ENCODE measurements at places on chromosomes 4 and X.

- DNase-seq, result no peak
These were observed 851.9 kb upstream of the FRG1 start for GRCh38 chr4:189088780-189089179.

DNA sequence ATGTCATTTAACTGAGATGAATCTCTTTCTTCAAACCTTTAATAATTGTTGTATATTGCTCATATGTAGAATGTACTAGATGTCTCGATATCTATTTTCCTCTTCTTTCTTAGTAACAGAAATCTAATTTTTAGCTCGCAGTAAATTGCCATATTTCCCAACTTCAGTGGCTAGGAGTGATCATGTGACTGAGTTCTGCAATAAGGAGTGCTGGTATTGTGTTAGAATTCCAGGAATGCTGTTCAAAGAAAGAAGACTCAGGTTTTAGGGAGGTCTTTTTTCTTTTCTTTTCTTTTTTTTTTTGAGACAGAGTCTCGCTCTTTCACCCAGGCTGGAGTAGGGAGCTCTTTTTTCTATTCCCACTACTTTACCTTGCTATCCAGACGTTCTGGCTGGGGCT is 81.7 kb downstream of the SLC10A7 start:
- DNase-seq, result no peak

DNA sequence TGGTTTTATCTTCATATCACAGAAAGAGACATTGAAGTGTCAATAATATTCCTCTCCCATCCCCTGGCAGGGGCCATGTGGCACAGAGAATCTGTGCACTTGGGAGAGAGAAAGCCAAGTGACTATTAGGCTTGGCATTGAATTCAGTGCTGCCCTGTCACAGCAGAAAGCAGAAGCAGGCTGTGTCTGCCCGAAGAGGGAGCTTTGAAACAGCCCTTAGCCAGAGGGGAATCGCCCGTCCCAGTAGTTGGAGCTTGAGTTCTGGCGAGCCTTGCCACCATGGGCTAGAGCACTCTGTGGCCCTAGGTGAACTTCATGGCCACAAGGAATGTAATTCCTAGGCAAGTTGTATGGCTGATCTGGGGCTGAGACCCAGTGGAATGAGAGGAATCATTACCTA is 282.5 kb upstream of the PCDH10 start:
- no peak for DNase-seq

GRCh38 chrX:574251-574650 is 56.3 kb upstream of the SHOX start:
- no peak for DNase-seq

DNA sequence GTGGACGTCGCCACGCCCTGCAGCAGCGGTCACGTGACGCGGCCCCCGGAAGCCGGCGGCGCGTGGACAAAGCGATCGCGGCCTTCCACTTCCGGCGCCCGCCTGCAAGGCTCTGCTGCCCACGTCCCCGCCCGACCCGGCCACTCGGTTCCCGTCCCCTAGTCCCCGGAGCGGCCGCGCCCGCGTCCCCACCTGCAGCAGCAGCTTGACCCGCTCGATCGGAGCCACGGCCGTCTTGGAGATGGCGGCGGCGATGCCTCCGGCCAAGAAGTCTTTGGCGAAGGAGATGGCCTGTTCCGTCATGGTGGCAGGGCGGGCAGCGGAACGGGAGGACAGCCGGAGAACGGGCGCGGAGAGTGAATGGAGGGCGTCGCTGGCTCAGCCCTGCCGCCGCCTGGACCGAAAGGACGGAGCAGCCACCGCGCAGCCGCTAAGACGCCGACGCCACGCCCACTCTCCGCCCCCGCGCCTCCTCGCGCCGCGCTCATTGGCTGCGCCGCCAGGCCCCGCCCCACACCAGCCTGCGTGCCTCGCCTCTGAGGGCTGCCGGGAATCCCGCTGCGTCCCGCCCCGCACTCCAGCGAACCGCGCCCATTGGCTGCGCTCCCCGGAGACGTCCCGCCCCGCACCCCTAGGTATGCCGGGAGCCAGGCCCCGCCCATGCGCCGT is at the start of gene SLC25A6:
SLC25A6 (minus strand) TSS at position 407 of the 669 bp plus-strand sequence; CDS start at position 303, 104 bp downstream.
- DNase-seq, result peak; percentile 98

- DNase-seq, result no peak
These were observed 976 bp downstream of the PHKA1 start for GRCh38 chrX:72713130-72713529.

DNA sequence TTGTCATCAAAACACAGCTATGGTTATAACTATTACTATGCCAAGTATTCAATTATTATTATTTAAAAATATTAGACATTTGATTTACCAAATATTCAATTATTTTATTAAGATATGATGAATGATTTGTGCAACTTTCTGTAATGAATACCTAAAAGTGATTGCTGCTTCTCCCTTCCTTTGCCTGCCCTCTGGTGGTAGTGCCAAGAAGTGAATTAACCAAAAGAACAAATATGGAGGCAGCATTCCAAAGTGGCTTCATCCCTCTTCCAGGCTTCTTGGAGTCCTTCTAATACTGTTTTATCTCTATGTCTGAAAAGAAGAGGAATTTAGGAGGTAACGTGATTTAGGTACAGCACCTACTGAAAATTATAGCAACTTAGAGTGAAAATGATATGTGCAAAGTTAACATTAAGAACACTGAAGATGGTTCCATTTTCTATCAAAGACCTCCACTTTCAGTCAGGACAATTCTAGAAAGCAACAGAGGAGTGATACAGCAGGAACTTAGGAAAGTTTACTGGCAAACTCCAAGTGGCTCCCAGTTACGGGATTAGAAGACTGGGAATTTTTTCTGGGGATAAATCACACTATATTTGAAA is 43.0 kb downstream of the ENPEP start:
- peak; percentile 13 for DNase-seq

DNA sequence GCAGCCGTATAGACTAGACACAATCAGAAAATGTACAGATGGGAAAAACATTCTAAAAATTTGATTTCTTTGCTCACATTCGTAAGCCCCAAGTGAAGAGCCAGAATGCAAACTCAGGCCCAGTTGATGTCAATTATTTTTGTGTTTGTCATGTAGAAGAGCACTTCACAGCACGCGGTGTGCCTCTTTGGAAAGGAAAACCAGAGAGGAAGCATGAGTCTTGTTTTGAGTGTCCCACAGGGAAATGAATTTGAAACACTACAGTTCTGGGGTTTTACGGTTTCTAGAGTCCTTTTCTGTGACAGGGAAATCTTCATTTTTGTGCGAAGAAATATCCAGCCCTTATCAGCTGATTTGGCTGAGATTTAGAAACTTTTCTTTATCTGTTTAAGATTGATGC is 554.6 kb upstream of the BOD1L1 start:
- DNase-seq, result no peak

DNA sequence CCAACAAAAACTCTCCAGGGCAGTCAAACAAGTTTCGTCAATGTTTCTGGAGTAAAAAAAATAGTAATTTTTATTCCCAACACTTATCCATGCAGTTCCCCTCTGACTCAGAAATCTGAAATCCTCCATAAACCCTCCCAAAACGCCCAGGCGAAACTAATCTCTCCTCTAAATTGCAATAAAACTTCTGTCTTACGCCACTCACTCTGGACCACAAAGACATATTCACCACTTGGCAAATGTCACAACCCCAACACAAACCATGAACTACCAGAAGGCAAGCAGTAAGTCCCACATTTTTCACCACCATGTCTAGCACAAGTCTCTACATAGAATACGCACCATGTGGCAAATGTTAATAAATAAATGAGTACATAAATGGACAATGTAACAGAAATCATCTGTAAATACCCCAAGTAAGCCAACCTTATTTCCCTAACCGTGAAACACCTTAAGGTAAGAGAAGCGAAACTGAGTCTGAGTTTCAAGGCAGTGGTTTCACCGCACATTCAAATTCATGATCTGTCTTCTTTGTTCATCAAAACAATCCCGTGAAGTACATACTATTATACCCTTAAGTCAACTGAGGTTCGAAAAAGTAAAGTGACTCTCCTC is 1.6 kb downstream of the PAPSS1 start:
- DNase-seq, result no peak

DNA sequence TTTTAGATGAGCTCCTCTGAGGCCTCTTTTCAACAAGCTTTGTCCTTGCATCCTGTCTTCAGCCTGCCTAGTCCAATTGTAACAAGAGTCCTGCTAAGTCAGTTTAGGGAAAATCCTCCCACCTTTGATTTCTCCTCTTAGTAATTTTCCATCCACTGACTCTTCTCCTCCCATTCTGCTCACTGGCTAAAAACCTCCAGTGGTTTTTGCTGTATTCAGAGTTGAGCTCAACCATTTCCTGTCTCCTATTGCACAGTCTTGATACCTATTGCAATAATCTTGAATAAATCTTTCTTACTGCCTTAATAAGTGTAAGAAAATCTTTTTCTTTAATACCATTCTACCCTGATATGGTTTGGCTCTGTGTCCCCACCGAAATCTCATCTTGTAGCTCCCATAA is 117.8 kb upstream of the ENPP6 start:
- no peak for DNase-seq

DNA sequence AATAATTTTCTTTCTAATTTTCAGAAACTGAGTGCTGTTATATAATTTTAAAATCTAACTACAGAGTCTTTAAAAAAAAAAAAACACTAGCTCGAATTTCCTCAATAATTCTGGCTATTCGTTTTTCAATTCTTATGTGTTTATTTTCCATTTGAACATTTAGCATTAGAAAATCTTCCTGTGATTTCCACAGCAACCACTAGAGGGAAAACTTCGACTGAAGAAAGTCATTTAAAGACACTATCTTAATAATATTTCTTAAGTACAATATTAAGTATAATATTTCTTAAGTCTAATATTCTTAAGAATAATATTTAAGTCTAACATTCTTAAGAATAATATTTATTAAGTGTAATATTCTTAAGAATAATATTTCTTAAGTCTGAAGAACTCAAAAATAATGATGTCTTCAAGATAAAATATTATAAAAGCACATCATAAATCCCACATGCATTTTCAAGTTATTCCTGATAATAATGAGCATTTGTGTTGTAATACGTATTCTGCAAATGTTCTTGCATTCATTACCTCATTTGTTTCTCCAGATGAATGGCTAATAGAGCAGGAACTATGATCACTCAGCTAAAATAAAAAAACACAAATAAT is 118.4 kb upstream of the WDR17 start:
- no peak for DNase-seq

- DNase-seq, result no peak
These were observed 15.6 kb downstream of the MAEA start for GRCh38 chr4:1305261-1305711.
